ENCODE measurements at places on chromosomes 12 and 14. TPM values are rescaled to one million over a fixed set of nuclear protein-coding genes. Genes with fewer than 3 reads are reported as not detected.

Gene DDX55
- total RNA-seq, result 38.7 TPM

Gene CIT
- total RNA-seq, result 25.7 TPM

Gene LLPH
- total RNA-seq, result 34.9 TPM

DNA sequence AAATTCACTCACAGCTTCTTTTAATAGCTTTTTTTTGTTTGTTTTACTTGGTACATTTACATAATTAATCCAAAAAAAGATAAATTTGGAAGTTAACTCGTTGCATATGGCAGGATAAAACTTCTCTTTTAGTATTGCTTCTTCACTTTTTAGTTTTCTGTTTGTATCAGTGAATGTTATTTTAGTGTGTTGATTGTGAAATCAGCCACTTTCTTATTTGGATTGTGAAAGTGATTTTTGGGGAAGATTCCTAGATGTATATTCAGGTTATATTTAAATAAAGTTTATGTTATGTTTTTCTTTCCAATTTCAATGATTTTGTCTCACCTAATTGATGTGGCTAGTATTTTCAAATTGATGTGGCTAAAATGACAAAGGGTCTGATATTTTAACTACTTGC lies 693.9 kb upstream of the MGAT4C start:
- no peaks in the 10 kb centered on the region for H3K4me1 ChIP-seq
- no peak overlapping the region for H3K4me3 ChIP-seq
- no peak for DNase-seq
- H3K27me3 ChIP-seq, result no peaks in the 10 kb centered on the region
- H3K27ac ChIP-seq, result no peak overlapping the region

- H3K36me3 ChIP-seq, result no peaks in the 10 kb centered on the region
- no peak overlapping the region for H3K27ac ChIP-seq
- no peak overlapping the region for H3K4me3 ChIP-seq
- no peaks in the 10 kb centered on the region for H3K27me3 ChIP-seq
- peaks cover 10% of the 10 kb centered on the region for H3K4me1 ChIP-seq
These were observed 70.3 kb downstream of the ACTN1 start for GRCh38 chr14:68908803-68909202.

DNA sequence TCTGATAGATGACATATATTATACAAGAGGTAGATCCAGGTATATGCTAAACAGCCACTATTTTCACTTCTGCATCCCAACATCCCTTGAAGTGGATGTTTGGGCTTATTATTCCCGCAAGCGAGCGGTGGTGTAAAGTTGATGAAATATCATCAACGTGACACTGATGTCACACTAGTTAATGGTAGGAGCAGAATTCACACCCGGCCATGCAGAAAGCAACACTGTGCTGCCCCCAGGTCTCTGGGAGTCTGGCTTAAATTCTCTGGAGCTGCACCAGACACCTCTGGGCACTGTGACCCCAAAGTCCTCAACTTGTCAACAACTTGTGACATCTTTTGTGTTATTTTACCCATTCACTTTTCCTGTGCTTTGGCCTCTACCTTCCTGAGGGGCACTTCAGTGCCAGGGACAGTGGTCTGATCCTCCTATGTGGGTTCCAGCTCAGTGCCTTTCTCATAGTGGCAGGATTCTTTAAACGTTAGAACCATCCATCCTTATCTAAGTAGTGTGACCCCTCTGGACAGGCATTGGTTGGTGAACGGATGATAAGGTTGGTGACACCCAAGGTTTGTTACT lies 952 bp downstream of the DRAM1 start:
- H3K4me1 ChIP-seq, result peaks cover 36% of the 10 kb centered on the region
- H3K4me3 ChIP-seq, result peak overlapping the region; percentile 97
- no peaks in the 10 kb centered on the region for H3K27me3 ChIP-seq
- peaks cover 12% of the 10 kb centered on the region for H3K36me3 ChIP-seq

DNA sequence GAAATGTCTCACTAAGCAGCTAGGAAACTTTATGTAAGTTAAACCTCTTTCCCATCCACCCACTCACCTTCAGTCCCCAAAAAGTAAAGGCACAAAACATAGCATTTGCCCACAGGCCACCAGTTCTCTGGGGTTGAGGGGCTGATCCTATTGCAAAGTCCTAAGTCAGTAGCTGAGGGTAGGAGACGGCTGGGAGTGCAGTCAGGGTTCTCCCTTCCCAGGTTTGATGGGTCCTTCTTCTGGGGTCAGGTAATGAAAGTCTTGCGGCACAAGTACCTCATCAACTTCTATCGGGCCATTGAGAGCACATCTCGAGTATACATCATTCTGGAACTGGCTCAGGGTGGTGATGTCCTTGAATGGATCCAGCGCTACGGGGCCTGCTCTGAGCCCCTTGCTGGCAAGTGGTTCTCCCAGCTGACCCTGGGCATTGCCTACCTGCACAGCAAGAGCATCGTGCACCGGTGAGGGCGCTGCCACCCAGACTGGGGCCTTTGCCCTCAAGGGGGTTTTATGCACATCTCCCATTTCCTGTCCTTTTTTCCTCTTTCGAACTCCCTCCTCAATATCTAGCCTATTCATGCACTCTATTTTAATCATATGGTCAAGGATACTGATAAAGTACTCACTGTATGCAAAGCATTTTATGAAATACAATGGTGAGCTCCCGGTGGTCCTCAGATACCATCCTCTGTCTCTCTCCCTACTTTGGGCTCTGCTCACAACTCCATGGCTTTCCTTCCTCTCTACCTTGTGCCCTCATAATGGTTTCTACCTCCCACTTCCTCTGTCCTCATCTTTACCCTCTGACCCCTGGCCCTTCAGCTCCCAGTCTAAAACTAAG lies 986 bp downstream of the TSSK4 start:
- peaks cover 43% of the 10 kb centered on the region for H3K4me1 ChIP-seq
- H3K27ac ChIP-seq, result peak overlapping the region; percentile 23
- DNase-seq, result no peak
- no peak overlapping the region for H3K4me3 ChIP-seq
- no peaks in the 10 kb centered on the region for H3K27me3 ChIP-seq

DNA sequence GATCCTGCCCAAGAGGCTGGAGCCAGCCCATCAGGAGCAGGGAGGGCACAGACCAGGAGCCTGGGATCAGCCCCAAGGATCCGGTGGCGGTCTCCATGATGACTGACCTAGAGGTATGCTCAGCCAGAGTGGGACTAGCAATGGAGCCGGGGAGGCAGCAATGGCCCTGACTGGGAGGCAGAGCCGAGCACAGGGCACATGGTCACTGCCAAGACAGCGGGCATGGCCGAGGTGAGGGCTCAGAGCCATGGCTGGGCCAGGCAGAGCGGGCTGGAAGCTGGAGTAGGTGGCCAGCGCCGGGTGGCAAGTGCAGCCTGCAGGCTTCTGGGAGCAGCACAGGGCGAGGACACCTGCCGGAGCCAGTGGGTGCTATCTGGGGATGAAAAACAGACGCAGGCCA lies 259.3 kb downstream of the BCL11B start:
- H3K27ac ChIP-seq, result no peak overlapping the region
- no peak for DNase-seq
- no peaks in the 10 kb centered on the region for H3K4me1 ChIP-seq
- no peak overlapping the region for H3K4me3 ChIP-seq
- no peaks in the 10 kb centered on the region for H3K27me3 ChIP-seq
